ENCODE measurements at places on chromosomes 2 and 18.

- DNase-seq, result no peak
Observed at GRCh38 chr2:226798422-226799210, 1.0 kb downstream of the IRS1 start.

GRCh38 chr2:237315170-237315828 lies 98.7 kb downstream of the COL6A3 start:
- no peak for DNase-seq

GRCh38 chr18:63002803-63003445 lies 287.6 kb downstream of the PHLPP1 start:
- no peak for DNase-seq

DNA sequence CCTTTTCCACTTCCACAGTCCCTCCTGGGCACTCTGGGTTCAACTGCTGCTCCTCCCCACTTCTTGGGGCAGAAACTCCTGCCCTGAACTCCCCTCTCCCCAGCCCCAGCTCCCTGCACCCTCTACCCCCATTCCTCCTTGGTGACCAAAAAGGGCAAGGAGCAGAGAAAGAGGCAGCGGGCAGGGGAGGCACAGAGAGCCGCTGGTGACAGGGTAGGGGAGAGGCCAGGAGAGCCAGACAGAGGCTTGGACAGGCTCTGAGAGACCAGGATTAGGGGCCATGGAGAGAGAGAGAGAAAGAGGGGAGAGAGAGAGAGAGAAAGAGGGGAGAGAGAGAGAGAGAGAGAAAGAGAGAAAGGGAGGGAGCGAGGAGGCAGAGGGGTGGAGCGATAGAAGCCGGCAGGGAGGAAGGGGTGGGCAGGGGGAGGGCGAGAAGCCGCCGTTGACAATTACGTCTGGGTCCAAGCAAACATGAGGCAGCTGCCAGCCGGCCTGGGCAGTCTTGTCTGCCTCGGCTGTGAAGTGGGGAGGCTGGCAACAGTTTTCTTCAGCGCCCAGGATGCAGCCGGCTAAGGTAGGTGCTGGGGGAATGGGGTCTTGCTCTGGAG lies at the start of gene KCNIP3:
KCNIP3 (plus strand) TSS at position 468 of the 608 bp plus-strand sequence; CDS start at position 560, 92 bp downstream.
- DNase-seq, result no peak

GRCh38 chr2:239801404-239802184 lies 223.5 kb downstream of the NDUFA10 start:
- DNase-seq, result no peak

- DNase-seq, result no peak
Observed at GRCh38 chr2:196163285-196163684, 8.1 kb downstream of the STK17B start.

DNA sequence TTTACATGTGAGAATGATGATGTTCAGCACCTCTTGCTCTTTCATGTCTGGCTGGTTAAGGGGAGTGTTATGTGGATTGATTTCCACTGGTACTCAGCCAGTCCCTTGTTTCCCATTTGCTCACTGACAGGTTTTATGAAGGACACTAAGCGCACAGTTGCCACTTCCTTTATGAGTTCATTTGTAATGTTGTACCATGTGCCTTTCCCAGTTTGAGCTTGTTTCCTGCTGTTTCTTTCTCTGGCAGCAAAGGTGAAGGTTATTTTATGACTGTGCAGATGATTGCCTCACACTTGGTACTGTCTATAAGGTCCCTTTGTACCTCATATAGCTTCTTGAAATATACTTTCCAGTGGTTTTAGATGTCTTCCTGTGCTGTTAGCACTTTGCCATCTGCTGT lies 1700.5 kb upstream of the TMEFF2 start:
- DNase-seq, result no peak

DNA sequence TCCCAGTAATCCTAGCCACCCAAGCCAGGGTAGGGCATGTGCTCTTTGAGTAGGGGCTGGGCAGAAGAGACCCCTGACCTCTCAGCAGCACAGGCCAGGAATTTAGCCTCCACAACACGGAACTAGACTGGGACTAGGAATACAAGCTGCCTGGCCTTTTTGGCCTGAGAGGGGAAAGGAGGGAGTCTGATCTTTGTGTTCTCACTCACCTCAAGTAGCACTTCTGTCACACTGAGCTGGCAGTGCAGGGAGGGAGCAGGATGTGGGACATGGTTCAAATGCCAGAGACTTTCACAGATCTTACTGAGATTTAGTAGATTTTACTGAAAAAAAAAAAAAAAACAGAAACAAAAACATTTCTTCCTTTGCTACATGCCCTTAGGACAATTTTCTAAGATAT lies 395.2 kb downstream of the CMPK2 start:
- DNase-seq, result no peak

DNA sequence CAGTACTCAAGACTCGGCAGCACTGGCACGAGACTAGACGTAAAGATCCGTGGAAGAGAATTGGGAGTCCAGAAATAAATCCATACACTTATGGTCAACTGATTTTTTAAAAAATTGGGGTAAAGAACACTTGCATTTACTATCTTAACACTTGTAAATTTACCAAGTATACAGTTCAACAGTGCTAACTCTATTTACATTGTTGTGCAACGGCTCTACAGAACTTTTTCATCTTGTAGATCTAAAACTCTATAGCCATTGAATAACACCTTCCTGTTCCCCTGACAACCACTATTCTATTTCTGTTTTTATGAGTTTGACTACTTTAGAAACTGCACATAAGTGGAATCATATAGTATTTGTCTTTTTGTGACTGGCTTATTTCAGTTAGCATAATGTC lies 129.4 kb upstream of the SP3 start:
- no peak for DNase-seq

DNA sequence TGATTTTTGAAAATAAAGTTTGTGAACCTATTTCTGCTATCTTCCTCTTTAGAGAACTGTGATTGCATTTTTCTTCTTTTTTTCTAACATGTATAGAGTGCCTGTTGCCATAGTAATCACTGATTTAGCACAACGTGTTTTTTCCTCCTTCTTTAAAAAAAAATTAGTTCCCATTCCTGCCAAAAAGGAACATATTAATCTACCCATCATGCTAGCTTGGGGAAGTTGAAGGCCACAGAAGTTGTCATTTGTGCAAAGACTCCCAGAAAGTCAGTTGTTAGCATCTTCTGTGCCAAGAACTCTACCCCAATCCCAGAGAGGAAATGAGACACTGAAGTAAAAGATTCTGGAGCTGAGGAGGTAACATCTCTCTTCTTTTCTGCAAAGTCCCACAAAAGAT lies 57.3 kb downstream of the SLC8A1 start:
- no peak for DNase-seq
